Hematopoietic multipotent progenitor cell (in vitro differentiated cells): ENCODE measurements at places on chromosomes 11 and 22.

- no peak for DNase-seq
Measured at GRCh38 chr11:57306161-57306876, 18.4 kb downstream of the TNKS1BP1 start.

DNA sequence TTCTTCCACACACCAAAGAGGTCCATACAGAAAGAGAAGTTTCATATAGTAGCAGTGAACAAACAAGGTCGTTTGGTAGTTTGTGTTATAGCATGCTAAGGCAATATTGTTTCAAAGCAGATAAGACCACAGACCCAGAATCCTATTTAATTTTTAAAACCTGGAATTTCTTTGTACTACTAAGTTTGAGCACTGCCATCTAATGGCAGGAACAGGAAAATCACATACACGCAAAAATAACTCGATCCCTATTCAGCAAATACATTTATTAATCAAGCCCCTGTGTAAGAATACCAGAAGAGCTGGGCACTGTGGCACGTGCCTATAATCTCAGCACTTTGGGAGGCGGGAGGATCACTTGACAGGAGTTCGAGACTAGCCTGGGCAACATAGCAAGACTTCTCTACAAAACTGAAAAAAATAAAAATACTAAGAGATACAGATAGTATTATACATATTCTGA is 2.9 kb upstream of the BTBD10 start:
- DNase-seq = no peak

GRCh38 chr22:37263966-37264887 is 18.1 kb upstream of the CYTH4 start:
- DNase-seq = no peak

GRCh38 chr11:28476864-28477263 is 368.7 kb downstream of the METTL15 start:
- DNase-seq = no peak

- DNase-seq = peak; percentile 71
Measured at GRCh38 chr11:4194889-4195288, 100.3 kb downstream of the RRM1 start.

DNA sequence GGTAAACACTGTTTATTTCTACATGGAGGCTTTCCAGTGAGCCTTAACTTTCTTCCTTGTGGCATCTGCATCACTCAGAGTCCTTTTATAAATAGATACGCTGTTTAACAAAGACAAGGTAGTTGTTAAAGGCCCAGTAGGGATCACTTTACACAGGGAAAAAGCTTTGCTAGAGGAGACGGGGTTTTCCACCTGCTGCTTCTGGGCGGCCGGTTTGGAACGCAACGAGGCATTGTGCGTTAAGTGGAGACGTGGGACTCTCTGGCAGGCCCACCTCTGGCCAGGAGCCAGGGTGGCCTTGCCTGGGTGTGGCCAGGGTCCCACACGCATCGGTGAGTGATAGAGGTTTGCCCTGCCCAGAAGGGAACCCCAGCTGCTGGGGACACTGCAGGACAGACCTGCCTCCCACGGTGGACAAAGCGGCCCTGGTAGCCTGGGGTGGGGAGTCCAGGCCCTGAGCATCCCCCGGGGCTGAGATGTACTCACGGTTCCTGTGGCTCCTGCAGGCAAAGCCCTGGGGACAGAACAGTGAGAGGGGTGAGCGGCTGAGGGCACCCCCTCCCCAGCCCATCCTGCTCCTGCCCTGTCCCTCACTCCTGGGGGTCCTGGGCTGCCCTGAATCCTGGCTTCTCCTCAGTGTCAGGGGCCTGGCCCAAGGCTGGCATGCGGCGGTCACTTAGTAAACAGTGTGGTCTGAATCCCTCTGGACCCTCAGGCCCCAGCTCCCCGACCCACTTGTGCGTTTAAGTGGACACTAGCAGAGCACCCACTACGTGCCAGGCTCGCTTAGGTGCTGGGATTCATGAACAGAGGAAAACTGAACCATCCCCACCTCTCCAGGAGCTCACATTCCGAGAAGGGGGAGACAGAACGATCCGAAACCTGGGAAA is 4.2 kb downstream of the IL17REL start:
- DNase-seq = no peak

GRCh38 chr22:20167643-20168322 is 16.9 kb upstream of the CCDC188 start:
- DNase-seq = no peak

DNA sequence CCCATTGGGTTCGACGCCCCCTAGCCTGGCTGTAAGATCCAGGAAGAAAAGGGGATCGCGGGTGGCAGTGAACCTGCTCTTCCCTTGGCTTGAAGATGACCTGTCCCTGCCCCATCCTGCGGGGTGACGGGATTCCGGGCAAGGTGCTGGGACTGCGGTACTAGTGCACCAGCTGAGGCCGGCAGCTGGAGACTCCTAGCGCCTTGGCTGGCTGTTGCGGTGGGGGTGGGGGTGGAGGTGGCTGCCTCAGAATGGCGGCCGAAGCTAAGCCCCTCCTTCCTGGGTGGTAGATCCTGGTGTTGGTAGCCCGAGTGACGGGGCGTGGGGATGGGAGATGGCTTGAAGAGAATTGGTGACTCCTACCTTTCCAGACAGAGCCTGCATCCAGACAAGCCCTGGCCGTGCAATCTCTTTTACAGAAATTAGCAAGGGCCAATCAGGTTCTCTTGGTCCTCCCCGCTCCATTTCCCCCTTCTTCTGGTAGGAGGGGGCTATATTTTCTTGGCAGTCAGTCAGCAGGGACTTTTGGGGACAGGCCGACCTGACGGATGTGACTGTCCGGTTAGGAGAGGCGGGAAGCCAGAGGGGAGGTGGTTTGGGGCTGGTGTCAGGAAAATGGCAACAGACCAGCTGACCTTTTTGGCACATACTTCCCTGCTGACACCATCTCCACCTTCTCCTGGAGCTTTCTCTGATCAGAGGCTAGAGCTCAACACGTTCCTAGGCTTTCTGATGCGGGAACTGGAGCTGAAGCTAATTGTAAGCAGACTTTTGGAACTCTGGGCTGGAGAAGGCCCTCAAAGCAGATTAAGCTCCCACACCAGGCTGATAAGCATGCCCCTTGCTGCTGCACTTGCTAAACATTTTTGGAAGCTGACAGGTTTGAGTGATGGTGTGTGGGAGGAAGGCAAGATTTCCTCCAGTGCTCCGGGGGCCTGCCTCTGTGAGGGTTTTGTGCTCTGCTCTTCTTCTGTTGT is 2.0 kb downstream of the NAV2 start:
- DNase-seq = peak; percentile 20

GRCh38 chr11:121298774-121299173 is 6.2 kb downstream of the SC5D start:
- no peak for DNase-seq

GRCh38 chr22:40326905-40327735 is 19.2 kb upstream of the ADSL start:
- peak; percentile 53 for DNase-seq

DNA sequence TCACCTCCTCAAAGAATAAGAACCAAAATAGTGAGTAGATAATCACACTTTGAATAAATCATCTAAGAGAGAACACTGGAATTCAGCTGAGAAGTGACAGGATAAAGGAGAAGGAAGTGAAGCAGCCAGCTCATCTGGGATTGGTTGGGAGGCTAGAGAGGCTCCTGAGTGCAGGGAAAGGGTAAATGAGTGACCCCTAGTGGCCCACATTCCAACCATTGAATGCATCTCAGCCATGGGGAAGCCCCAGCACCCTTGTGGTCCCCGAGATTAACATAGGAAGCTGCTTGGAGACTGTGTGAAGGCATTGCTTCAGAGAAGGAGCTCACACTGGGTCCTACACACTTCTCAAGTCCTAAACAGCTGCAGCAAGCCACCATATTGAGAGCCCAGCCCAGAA is 82.3 kb downstream of the JRKL start:
- DNase-seq = no peak

GRCh38 chr22:36197065-36197440 is 4.6 kb downstream of the APOL4 start:
- peak; percentile 36 for DNase-seq
